Activated T-helper 2 cell treated with anti-CD3 and anti-CD28 coated beads, Interferon-gamma antibody, Interleukin-2, Interleukin-4, amounts not matched to agents 10 μg/mL and 5 μg/mL and 100 μg/mL, durations not matched to agents 14 hours and 24 hours and 36 hours (primary cell): ENCODE measurements at places on chromosomes 2 and 18. TPM values are rescaled to one million over a fixed set of nuclear protein-coding genes. Genes with fewer than 3 reads are reported as not detected.

Gene MAPK4
- not detected in 2 replicates for total RNA-seq

GRCh38 chr2:182915369-182916326, 49.2 kb upstream of the FRZB start:
- DNase-seq: no peak
- no peaks in the 10 kb centered on the region for H3K4me1 ChIP-seq
- H3K27me3 ChIP-seq: no peaks in the 10 kb centered on the region
- no peaks in the 10 kb centered on the region for H3K36me3 ChIP-seq

Gene TMEM178A
- total RNA-seq: 0.23 and 0.32 TPM in 2 replicates

- H3K4me1 ChIP-seq: peaks cover 40% of the 10 kb centered on the region
- H3K27ac ChIP-seq: no peak overlapping the region
- peaks cover 3% of the 10 kb centered on the region for H3K36me3 ChIP-seq
- no peak overlapping the region for H3K4me3 ChIP-seq
- peaks cover 8% of the 10 kb centered on the region for H3K27me3 ChIP-seq
- no peak for DNase-seq
These were observed 6.3 kb upstream of the NRP2 start for GRCh38 chr2:205675861-205676516.

Gene LIPG
- total RNA-seq: 0.53 and 0.59 TPM in 2 replicates

Gene ABCB6
- 22.1 and 25.4 TPM in 2 replicates for total RNA-seq

DNA sequence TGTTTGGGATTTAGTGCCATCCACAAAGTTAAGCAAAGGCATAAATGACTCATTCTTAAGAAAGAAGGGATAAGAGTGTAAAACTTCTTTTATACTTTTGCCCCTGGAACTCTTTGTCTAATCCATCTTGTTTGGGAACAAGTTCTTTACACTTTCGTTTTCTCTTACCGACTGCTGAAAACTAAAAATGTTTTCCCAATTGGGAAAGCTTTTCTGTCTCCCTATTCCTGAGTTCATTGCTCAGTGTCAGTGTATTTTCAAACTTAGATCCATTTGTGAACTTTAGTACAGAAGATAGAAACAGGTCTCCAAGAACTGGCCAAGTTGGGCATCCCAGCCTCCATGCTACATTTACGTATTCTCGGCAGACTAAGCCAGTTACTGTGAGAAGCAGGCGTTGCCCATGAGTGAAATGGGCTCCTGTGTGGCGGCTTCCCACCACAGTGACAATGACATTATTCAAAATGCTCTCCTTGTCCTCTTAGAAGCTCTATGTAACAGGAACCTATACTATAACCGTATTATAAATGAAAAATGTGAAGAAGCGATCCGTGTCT, 51.7 kb downstream of the TGOLN2 start:
- H3K4me1 ChIP-seq: no peaks in the 10 kb centered on the region
- H3K27ac ChIP-seq: no peak overlapping the region
- DNase-seq: no peak
- peaks cover 23% of the 10 kb centered on the region for H3K27me3 ChIP-seq
- no peaks in the 10 kb centered on the region for H3K36me3 ChIP-seq

Gene TMEM87B
- total RNA-seq: 15.8 and 16.5 TPM in 2 replicates

Gene XDH
- not detected in 2 replicates for total RNA-seq

GRCh38 chr2:12110074-12110473, 363.6 kb downstream of the LPIN1 start:
- H3K27ac ChIP-seq: no peak overlapping the region
- no peaks in the 10 kb centered on the region for H3K36me3 ChIP-seq
- peaks cover 11% of the 10 kb centered on the region for H3K4me1 ChIP-seq

DNA sequence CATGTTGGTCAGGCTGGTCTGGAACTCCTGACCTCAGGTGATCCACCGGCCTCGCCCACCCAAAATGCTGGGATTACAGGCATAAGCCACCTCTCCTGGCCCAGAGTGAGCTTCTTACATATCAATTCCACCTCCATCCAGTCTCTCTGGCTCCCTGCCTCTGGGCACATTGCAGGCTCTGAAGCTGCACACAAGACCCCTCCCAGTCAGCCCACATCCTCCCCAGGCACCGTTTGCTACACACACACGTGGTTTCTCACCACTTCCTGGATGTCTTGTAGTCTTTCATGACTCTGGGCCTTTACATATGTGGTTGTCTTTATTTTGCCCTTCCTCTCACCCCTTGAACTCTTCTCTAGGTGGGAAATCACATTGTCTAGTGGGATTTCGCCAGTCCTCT, 64.0 kb upstream of the CABLES1 start:
- peak overlapping the region; percentile 95 for H3K27ac ChIP-seq
- DNase-seq: peak; percentile 85
- H3K27me3 ChIP-seq: no peaks in the 10 kb centered on the region
- H3K36me3 ChIP-seq: peaks cover 24% of the 10 kb centered on the region

GRCh38 chr2:240645346-240645745, 20.1 kb downstream of the GPR35 start:
- no peaks in the 10 kb centered on the region for H3K36me3 ChIP-seq
- no peak for DNase-seq
- no peak overlapping the region for H3K4me3 ChIP-seq
- no peak overlapping the region for H3K27ac ChIP-seq
- H3K27me3 ChIP-seq: peaks cover 13% of the 10 kb centered on the region
- peaks cover 5% of the 10 kb centered on the region for H3K4me1 ChIP-seq

Gene GTF2A1L
- not detected in 2 replicates for total RNA-seq

DNA sequence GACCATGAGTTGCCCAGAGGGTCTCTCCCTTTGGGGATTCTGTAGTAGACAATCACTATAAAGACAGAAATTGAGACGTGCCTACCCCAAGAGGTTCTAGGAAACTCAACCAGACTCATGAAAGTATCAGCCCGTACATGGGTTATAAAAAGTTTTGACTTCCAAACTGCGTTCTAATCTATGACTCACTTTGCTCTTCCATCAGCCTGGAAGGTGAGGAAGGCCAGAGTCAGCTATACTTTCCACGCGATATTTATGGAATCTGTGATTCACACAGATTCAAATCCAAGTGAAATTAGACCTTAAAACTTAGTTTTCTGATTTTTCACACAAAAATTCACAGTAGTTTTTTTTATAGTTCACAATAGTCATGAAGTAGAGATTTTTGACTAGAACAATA, 7.7 kb upstream of the LYPD1 start:
- no peak overlapping the region for H3K4me3 ChIP-seq
- no peak for DNase-seq
- H3K27ac ChIP-seq: no peak overlapping the region
- peaks cover 2% of the 10 kb centered on the region for H3K27me3 ChIP-seq
- H3K4me1 ChIP-seq: no peaks in the 10 kb centered on the region

Gene SCN1A
- total RNA-seq: not detected in 2 replicates

- peaks cover 10% of the 10 kb centered on the region for H3K4me1 ChIP-seq
- H3K36me3 ChIP-seq: no peaks in the 10 kb centered on the region
- no peak for DNase-seq
- H3K27me3 ChIP-seq: peaks cover 3% of the 10 kb centered on the region
- H3K4me3 ChIP-seq: no peak overlapping the region
- H3K27ac ChIP-seq: no peak overlapping the region
These were observed 135.9 kb downstream of the PRPF40A start for GRCh38 chr2:152581360-152581759.

- DNase-seq: no peak
- no peaks in the 10 kb centered on the region for H3K27me3 ChIP-seq
- H3K4me1 ChIP-seq: peaks cover 9% of the 10 kb centered on the region
- no peaks in the 10 kb centered on the region for H3K36me3 ChIP-seq
These were observed 82.0 kb downstream of the WDPCP start for GRCh38 chr2:63506320-63506719.

Gene TM4SF20
- total RNA-seq: not detected in 2 replicates

Gene GALR1
- total RNA-seq: not detected in 2 replicates

Gene MEIS1
- not detected in 2 replicates for total RNA-seq

Gene GPR75
- 2.4 TPM in 2 replicates for total RNA-seq

DNA sequence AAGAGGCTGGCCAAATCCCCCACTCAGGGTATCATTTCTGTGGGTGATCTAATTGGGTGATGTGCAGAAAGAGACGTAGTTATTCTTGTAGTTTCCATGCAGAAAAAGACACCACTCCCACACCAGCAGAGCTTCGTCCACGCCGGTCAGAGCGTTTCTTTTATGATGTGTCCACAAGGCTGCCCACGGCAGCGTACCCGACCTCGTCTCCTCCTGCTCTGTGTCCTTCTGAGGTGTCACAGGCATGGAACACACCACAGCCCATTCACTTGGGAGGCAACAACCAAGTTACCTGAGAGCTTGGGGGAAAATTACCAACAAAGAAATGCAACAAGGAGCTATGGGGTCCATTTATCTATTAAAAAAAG, 131.3 kb downstream of the PXDN start:
- no peak overlapping the region for H3K27ac ChIP-seq
- DNase-seq: no peak
- peaks cover 2% of the 10 kb centered on the region for H3K4me1 ChIP-seq

GRCh38 chr2:16718576-16719484, 53.2 kb upstream of the CYRIA start:
- no peak overlapping the region for H3K4me3 ChIP-seq
- H3K36me3 ChIP-seq: no peaks in the 10 kb centered on the region
- no peak overlapping the region for H3K27ac ChIP-seq
- no peaks in the 10 kb centered on the region for H3K4me1 ChIP-seq

Gene SATB2
- 0.05 TPM in 2 replicates for total RNA-seq

- no peak overlapping the region for H3K27ac ChIP-seq
- peaks cover 10% of the 10 kb centered on the region for H3K4me1 ChIP-seq
- no peak for DNase-seq
- H3K4me3 ChIP-seq: no peak overlapping the region
- H3K27me3 ChIP-seq: peaks cover 42% of the 10 kb centered on the region
These were observed 42.1 kb upstream of the FAM124B start for GRCh38 chr2:224444021-224444420.

GRCh38 chr18:13211534-13211933, 7.0 kb upstream of the LDLRAD4 start:
- no peak for DNase-seq
- no peak overlapping the region for H3K27ac ChIP-seq
- H3K27me3 ChIP-seq: peaks cover 45% of the 10 kb centered on the region

DNA sequence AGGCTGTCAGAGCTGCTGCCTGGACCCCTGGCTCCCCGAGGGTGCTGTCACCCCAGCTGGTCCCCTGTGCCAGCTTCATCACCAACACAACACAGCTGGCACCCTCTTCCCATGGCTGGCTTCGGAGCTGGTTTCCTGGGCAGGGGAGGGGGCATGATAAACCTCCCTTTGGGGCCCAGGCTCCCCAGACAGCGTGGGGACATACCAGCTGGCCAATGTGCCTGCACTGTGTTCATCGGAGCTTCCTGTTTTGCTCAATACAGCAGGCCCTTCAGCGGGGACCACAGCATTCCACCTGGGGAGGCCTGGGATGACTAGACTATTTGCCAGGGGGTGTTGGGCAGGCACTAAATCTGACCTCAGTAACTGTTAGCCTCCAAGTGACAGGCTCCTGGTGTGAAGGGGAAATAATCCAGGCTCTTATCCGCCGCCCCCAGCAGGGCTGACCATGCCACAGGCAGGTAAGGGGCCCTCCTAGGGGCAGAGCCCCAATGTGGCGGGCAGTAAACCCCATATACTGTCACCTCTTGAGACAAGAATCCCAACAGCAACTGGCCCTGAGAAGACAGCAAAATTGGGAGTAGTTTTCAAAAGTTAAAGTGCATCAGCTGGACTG, 44.6 kb downstream of the EMX1 start:
- no peaks in the 10 kb centered on the region for H3K27me3 ChIP-seq
- H3K4me1 ChIP-seq: peaks cover 2% of the 10 kb centered on the region
- H3K27ac ChIP-seq: no peak overlapping the region
- H3K36me3 ChIP-seq: no peaks in the 10 kb centered on the region
- DNase-seq: no peak

GRCh38 chr2:134333646-134334189, 79.8 kb downstream of the MGAT5 start:
- no peak for DNase-seq
- H3K4me1 ChIP-seq: no peaks in the 10 kb centered on the region
- peaks cover 4% of the 10 kb centered on the region for H3K27me3 ChIP-seq
- H3K36me3 ChIP-seq: peaks cover 3% of the 10 kb centered on the region
- no peak overlapping the region for H3K27ac ChIP-seq

GRCh38 chr18:13287372-13287771, 68.8 kb downstream of the LDLRAD4 start:
- DNase-seq: no peak
- H3K4me1 ChIP-seq: peaks cover 76% of the 10 kb centered on the region
- H3K36me3 ChIP-seq: peaks cover 10% of the 10 kb centered on the region
- H3K27ac ChIP-seq: no peak overlapping the region
- H3K4me3 ChIP-seq: no peak overlapping the region
- H3K27me3 ChIP-seq: no peaks in the 10 kb centered on the region

GRCh38 chr2:58484221-58484620, 243.1 kb upstream of the FANCL start:
- H3K27ac ChIP-seq: no peak overlapping the region
- no peaks in the 10 kb centered on the region for H3K36me3 ChIP-seq
- no peaks in the 10 kb centered on the region for H3K27me3 ChIP-seq
- no peak overlapping the region for H3K4me3 ChIP-seq

DNA sequence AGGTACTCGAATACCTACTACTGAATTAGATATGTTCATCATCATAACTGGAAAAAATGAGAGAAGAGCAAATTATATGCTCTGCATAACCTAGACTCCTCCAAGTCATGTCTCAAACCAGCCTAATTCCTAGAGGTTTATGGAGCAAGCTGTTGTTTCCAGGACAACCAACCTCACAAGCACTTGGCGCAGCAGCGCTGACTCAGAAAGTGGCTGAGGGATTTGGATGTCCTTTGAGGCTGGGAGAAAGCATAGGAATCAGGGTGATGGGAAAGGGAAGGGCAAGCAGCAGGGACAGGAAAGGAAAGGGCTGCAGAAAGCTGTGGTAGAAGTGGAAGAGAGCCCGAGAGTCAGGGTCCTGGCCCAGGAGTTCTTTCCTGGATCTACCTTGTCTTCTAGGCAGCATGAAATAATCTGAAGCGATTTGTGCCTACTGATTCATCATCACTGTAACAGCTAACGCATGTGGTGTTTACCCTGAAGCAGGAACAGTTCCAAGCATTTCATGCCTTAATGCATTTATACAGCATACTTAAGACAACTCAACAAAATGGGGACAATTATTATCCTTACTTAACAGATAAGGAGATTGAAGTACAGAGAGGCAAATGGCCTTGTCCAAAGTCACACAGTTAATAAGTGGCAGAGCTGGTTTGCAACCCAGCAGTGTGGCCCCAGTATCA, 3.7 kb downstream of the PLEK start:
- H3K27ac ChIP-seq: no peak overlapping the region
- peaks cover 4% of the 10 kb centered on the region for H3K36me3 ChIP-seq
- H3K27me3 ChIP-seq: peaks cover 35% of the 10 kb centered on the region
- DNase-seq: no peak

Gene TBR1
- total RNA-seq: 0.02 TPM in 1 of 2 replicates, not detected in the other

Gene SERPINB12
- not detected in 2 replicates for total RNA-seq

Gene BOLL
- not detected in 2 replicates for total RNA-seq

Gene STPG4
- total RNA-seq: not detected in 2 replicates

DNA sequence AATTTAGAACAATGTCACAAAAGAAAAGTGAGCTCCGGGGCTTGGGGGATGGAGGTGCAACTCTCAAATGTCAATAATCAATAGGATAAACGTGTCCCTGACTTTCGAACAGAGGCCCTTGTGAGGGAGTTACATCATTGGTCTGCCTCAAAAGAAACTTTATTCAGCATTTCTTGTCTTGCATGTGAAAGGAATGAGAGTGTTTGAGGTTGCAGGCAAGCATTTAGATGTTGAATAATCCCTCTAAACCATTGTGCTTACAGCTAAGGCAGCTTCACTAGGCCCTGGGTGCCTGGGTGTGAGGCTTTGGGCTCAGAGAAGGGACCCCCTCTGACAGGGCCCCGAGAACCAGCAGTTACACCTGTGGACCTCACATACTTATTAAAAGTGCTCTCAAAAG, 28.6 kb upstream of the FHL2 start:
- no peak overlapping the region for H3K27ac ChIP-seq
- H3K4me3 ChIP-seq: no peak overlapping the region
- peaks cover 28% of the 10 kb centered on the region for H3K27me3 ChIP-seq
- no peak for DNase-seq
- H3K4me1 ChIP-seq: peaks cover 18% of the 10 kb centered on the region
- H3K36me3 ChIP-seq: no peaks in the 10 kb centered on the region

Gene NLRC4
- 0.16 TPM in 1 of 2 replicates, not detected in the other for total RNA-seq
